Activated naive CD8-positive, alpha-beta T cell treated with anti-CD3 and anti-CD28 coated beads, Interleukin-2, amount 10 ng/mL, durations not matched to agents 7 days and 5 days (primary cell): ENCODE measurements at places on chromosomes 3 and 15. TPM values are rescaled to one million over a fixed set of nuclear protein-coding genes. Genes with fewer than 3 reads are reported as not detected.

LDHAL6B gene
- total RNA-seq, result not detected

CORO2B gene
- not detected for total RNA-seq

LRRC34 gene
- 6.9 TPM for total RNA-seq

PSMD2 gene
- 172 TPM for total RNA-seq

GRCh38 chr3:114758831-114759699, 388.0 kb downstream of the ZBTB20 start:
- peaks cover 3% of the 10 kb centered on the region for H3K4me1 ChIP-seq
- H3K4me3 ChIP-seq, result no peak overlapping the region
- DNase-seq, result no peak
- H3K27ac ChIP-seq, result no peak overlapping the region
- no peaks in the 10 kb centered on the region for H3K36me3 ChIP-seq

DNA sequence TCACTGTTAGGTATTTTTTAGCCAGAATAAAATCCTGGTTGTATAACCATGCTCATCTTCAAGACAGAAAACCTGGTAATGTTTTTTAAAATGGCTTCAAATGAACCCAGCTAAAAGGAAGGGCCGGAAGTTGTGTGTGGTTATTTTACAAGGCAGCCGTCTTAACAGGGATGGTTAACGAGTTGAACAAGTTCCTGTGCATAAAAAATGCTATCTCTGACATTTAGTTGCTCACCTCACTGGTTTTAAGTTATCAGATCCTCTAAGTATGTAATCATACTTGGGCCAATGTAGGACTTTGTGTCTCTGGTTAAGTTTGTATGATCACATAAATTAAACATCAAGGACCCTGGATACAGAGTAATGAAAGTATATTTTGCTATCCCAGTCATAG, 2.1 kb downstream of the ATP11B start:
- H3K4me3 ChIP-seq, result peak overlapping the region; percentile 93
- no peaks in the 10 kb centered on the region for H3K27me3 ChIP-seq
- peak overlapping the region; percentile 97 for H3K27ac ChIP-seq
- no peak for DNase-seq
- peaks cover 14% of the 10 kb centered on the region for H3K36me3 ChIP-seq

DNA sequence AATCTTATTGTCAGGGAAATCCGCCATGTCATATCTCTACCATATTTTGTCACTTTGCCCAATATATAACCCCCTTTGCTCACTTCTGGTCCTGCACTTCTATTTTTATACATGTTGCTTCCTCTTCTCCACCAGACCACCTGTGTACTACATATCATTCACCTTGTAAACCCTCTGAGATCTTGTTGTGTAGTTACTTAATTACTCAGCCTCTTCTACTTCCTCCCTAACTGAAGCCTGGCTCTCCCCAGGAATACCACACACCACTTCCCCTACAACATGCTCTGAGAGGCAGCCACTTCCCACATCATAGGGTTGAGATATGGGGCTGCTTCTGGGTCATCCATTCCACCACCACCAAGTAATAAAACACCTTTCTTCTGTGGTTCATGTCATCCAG, 10.0 kb downstream of the HEXA start:
- DNase-seq, result peak; percentile 45
- peaks cover 31% of the 10 kb centered on the region for H3K4me1 ChIP-seq
- peak overlapping the region; percentile 40 for H3K27ac ChIP-seq

DNA sequence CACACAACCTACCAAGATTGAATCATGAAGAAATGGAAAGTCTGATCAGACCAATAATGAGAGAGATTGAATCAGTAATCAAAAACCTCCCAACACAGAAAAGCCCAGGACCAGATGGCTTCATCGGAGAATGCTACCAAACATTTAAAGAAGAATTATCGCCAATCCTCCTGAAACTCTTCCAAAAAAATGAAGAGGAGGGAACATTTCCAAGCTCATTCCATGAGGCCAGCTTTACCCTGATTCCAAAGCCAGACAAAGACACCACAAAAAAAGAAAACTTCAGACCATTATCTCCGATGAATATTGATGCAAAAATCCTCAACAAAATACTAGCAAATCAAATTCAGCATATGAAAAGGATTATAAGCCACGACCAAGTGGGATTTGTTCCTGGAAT, 94.1 kb downstream of the SENP2 start:
- no peaks in the 10 kb centered on the region for H3K4me1 ChIP-seq
- no peak overlapping the region for H3K4me3 ChIP-seq
- no peak for DNase-seq
- peaks cover 32% of the 10 kb centered on the region for H3K27me3 ChIP-seq
- H3K36me3 ChIP-seq, result no peaks in the 10 kb centered on the region

SLC38A3 gene
- total RNA-seq, result not detected

DNA sequence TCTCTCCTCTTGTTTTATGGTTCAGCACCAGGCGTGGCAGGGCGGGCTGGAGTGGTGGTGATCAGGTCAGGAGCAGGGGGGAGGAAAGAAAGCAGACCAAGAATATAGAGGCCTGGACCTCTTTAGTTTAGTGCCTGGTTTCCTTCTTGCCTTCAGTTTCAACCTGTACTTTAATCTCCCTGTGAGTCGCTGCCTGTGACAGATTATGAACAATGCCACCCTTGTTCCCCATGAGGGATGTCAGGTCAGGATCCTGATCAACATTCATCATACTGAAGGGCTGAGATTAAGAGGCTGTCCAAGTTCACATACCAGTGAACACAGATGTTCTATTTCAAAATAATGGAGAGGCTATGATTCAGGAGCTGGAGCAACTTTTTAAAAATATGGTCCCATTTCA, 11.4 kb downstream of the ENTPD3 start:
- H3K27me3 ChIP-seq, result no peaks in the 10 kb centered on the region
- H3K4me3 ChIP-seq, result no peak overlapping the region
- no peak overlapping the region for H3K27ac ChIP-seq

CCR1 gene
- total RNA-seq, result 63.9 TPM

SPTSSB gene
- total RNA-seq, result 0.08 TPM

OR5H6 gene
- total RNA-seq, result not detected

GRCh38 chr3:55434789-55435188, 52.3 kb downstream of the WNT5A start:
- no peak for DNase-seq
- H3K4me1 ChIP-seq, result no peaks in the 10 kb centered on the region
- no peak overlapping the region for H3K27ac ChIP-seq
- H3K27me3 ChIP-seq, result peaks cover 3% of the 10 kb centered on the region
- H3K4me3 ChIP-seq, result no peak overlapping the region

DNA sequence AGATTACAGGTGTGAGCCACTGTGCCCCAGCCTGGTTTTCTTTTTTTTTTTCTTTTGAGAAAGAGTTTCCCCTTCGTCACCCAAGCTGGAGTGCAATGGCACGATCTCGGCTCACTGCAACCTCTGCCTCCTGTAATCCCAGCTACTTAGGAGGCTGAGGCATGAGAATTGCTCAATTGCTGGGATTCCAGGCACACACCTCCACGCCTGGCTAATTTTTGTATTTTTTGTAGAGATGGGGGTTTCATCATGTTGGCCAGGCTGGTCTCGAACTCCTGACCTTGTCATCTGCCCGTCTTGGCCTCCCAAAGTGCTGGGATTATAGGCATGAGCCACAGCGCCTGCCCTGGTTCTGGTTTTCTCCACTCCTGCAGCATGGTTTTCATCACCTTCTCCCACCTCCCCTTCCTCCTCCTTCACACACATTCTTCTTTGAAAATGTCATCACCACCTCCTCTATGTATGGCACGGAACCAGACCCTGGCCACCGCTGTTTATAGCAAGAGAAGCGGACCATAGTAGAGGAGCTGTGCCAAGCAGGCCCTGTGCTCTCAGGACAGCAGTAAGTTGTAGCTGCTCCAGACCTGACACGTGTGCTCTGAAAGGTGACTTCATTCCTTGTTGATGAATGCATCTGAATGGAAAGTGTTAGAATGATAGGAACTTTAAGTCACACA, 14.6 kb upstream of the AHSG start:
- no peak for DNase-seq
- peaks cover 2% of the 10 kb centered on the region for H3K27me3 ChIP-seq
- no peaks in the 10 kb centered on the region for H3K36me3 ChIP-seq
- peaks cover 1% of the 10 kb centered on the region for H3K4me1 ChIP-seq
- H3K4me3 ChIP-seq, result no peak overlapping the region
- no peak overlapping the region for H3K27ac ChIP-seq

TP63 gene
- total RNA-seq, result 0.45 TPM

GRCh38 chr3:158492685-158493084, 78.3 kb upstream of the MLF1 start:
- H3K4me1 ChIP-seq, result no peaks in the 10 kb centered on the region
- no peak overlapping the region for H3K27ac ChIP-seq
- no peak overlapping the region for H3K4me3 ChIP-seq
- H3K27me3 ChIP-seq, result no peaks in the 10 kb centered on the region
- no peaks in the 10 kb centered on the region for H3K36me3 ChIP-seq

DNA sequence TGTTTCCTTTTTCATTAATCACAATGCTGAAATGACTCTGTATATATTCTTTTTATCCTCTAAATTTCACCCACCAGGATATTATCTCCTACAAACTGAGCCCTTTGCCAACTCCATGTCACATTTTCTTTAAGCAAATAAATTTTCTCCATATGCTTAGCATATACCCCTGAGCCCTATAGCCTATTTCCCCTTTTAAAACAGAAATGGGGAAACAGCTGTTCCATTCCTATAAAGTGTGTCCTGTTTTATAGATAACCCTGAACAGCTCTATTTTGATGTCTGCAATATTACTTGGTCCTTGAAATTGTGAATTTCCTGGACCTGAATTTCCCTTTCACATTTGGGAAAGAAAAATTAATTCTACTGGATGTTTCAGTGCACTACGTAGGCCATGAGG, 15.6 kb upstream of the FILIP1L start:
- no peak for DNase-seq
- H3K4me3 ChIP-seq, result no peak overlapping the region
- H3K36me3 ChIP-seq, result peaks cover 20% of the 10 kb centered on the region
- H3K4me1 ChIP-seq, result peaks cover 6% of the 10 kb centered on the region

DNA sequence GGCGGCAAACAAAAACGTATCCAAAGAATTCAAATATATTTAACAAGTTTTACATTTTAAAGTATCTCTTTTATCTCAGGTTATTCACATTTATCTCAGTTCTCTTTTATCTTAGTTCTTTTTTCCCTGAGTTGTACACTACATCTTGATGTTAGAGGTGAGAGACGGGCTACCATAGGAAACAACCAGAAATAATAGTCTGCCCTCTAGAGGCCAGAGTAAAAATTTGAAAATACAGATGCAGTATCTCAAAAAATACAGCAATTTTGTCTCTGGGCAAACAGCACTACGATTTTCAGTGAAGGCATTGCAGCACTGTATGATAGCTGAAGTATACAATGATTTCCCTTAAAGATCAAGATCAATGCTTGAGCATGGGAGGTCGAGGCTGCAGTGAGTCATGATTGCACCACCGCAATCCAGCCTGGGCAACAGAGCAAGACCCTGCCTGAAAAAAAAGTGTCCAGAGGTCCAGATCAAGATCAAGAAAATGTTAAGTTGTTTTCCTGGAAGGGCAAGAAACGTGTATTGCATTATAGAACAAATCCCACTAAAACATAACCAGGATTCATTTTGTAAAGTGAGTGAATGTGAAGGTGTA, 82.6 kb upstream of the ATP11B start:
- H3K27me3 ChIP-seq, result peaks cover 15% of the 10 kb centered on the region
- no peak for DNase-seq
- H3K36me3 ChIP-seq, result no peaks in the 10 kb centered on the region
- no peak overlapping the region for H3K4me3 ChIP-seq
- H3K27ac ChIP-seq, result no peak overlapping the region
